ENCODE measurements at places on chromosomes 2 and 18.

DNA sequence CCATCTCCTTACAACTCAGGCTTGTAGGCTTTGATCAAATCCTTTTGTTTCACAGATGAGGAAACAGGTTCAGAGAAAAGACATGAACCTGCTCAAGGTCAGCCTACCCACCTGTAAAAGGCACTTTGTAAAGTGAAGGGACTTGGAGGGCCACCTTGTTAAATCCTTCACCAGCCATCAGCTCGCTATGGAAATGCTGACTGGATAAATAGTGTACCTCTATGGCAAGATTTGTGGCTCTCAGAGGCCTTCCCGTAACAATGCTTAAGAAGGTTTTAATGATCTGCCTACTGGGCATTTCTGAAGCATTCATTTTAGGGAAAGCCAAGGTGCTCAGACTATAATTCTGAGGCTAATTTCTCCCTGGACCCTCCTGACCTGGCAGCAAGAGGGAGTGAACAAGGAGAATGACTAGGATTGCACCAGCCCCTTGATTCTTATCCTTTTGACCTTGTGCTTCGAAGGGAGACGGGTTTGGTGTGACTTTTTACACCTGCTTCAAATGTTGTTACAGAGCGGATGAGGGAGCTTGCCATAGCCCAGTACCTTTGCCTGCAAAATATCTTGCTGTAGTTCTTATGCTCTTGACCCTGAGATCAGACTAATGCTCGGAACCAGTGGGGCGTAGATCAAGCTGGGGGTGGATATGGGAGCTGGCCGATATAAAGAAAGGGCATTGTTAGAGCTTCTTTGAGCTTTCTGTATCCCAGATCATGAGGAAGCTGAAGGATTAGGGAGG lies 90.9 kb upstream of the CXCR4 start:
- DNase-seq: no peak

DNA sequence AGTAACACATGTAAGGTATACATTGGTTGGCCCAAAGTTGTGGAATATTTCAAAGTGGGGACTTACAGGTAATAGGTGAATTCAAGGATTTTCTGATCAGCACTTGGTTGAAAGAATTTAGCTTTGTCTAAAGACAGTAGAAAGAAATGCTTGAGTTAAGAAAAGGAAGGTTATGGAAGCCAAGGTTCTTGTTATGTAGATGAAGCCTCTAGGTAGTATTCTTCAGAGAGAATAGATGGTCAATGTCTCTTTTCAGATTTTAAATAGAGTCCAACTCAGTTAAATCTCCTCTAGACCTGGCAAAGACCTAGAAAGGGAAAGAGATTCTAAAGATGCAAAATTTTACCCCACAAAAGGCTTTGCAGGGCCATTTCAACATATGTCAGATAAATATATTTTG lies 157.4 kb downstream of the ANKRD30B start:
- no peak for DNase-seq

GRCh38 chr2:225002656-225003045 lies 39.6 kb downstream of the DOCK10 start:
- DNase-seq: no peak

DNA sequence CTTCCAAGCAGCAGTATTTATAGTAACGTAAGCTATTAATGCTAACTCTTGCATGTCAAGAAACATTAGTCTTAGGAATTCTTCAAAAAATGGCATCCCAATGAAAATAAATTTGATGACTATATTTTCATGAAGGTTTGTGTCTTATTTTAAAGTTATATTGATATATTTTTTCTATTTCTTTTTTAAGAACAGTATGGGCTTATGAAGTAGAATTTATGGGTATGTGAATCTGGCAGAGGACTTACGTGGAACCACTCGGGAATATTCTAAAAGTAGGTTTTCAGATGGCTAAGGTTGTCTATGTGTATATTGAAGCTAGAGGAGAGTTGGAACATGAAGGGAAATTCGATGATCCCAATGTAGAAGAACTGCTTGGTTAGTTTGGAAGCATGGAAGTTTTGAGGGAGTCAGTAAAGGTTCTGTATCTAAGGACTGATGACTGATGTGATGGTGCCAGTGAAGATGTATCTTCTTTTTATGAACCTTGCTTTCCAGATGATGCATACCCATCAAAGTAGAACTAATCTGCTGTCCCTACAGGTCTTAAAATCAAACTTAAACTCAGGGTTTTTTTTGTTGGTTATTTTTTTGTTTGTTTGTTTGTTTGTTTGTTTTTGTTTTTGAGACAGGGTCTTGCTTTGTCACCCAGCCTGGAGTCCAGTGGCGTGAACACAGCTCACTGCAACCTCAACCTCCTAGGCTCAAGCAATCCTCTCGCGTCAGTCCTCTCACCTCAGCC lies 39.5 kb downstream of the DDX1 start:
- no peak for DNase-seq
